ENCODE measurements at places on chromosomes 6 and 20. TPM values are rescaled to one million over a fixed set of nuclear protein-coding genes. Genes with fewer than 3 reads are reported as not detected.

The RTN4IP1 gene
- polyA plus RNA-seq = 10.8 TPM

DNA sequence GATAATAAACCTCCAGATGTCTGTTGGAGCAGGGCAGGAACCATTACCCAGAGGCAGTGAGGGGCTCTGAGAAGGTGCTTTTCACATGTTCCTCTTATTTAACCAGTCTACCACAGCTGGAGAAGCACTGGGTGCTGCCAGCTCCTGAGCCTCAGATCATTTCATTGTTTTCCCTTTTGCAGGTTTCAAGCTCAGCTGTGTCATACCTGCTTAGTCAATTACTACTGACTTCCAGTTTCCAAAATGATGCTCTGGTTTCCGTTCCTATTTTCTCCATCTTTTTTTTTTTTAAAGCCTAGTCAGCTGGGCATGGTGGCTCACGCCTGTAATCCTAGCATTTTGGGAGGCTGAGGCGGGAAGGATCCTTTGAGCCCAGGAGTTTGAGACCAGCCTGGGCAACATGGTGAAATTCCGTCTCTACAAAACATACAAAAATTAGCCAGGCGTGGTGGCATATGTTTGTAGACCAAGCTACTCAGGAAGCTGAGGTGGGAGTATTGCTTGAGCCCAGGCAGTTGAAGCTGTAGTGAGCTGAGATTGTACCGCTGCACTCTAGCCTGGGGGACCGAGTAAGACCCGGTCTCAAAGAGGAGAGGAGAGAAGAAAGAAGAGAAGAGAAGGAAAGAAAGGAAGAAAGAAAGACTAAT is 6.7 kb downstream of the FLOT1 start:
- DNase-seq = no peak

DNA sequence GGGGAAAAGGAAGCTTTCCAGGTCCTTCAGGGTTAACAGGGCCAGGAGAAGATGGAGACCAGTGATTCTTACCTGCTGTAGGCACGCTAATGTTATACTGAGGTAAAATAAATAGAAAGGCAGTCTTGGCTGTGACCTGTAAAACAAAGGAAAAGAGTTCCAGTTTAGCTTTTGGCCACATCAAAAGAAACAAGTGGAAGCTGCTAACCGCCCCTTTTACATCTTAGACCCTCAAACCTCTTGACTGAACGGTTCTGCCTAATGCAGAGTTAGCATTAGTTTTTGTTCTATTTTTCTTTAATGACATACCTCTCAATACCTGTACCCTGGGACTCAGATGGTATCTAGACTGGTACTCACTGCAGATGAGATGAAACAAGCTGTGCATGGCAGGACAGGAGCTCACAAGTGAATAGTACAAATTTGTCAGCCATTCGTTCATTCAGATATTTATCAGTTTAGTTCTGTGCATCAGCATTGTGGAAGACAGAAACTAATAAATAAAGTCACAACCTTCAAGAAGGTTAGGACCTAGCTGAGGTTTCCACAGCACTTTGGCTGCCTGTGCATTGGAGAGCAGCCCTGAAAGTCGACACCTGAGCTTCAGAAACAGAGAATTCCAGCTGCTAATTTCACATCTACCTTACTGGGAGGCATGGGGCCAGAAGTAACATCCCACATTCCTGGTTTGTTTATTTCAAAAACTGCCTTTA is 41.0 kb downstream of the TRAM2 start:
- DNase-seq = no peak

GRCh38 chr6:111715321-111715720 is 109.6 kb upstream of the TRAF3IP2 start:
- no peak for DNase-seq

- no peak for DNase-seq
Measured at GRCh38 chr6:159106627-159107241, 61.9 kb upstream of the TAGAP start.

DNA sequence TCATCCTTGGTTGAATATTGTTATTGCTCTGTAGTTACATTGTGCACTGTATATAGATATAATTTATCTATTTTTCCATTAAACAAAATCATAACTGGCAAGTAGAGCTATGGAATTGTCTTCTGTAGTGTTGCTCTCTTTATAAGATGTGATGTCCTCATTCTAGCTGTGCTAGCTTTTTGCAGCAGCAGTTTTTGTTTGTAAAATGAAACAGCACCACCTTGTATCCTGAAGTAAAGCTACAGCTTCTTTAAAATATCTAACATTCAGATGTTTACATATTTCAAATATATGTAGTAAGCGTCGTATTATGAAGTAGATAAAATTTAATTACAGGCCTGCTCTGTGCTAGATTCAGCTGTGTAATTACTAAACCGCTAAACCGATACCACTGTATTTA is 328.8 kb upstream of the MANEA start:
- no peak for DNase-seq

Data from left renal cortex interstitium (tissue), 4 donors.